ENCODE measurements at places on chromosomes 13 and 19. TPM values are rescaled to one million over a fixed set of nuclear protein-coding genes. Genes with fewer than 3 reads are reported as not detected.

Gene CRLF1
- 0.67 TPM for total RNA-seq

Gene ZNF552
- 7.9 TPM for total RNA-seq

Gene LRRC63
- total RNA-seq = not detected

Gene ACTL9
- not detected for total RNA-seq

Gene URAD
- not detected for total RNA-seq

- DNase-seq = no peak
- H3K4me1 ChIP-seq = no peaks in the 10 kb centered on the region
- H3K4me3 ChIP-seq = no peak overlapping the region
- H3K27me3 ChIP-seq = no peaks in the 10 kb centered on the region
- no peaks in the 10 kb centered on the region for H3K36me3 ChIP-seq
These were observed 562.1 kb upstream of the PCDH9 start for GRCh38 chr13:67792151-67792676.

- no peaks in the 10 kb centered on the region for H3K4me1 ChIP-seq
- H3K36me3 ChIP-seq = no peaks in the 10 kb centered on the region
- H3K27ac ChIP-seq = no peak overlapping the region
- H3K27me3 ChIP-seq = no peaks in the 10 kb centered on the region
- no peak for DNase-seq
These were observed 10.4 kb upstream of the GP6 start for GRCh38 chr19:55048446-55048845.

DNA sequence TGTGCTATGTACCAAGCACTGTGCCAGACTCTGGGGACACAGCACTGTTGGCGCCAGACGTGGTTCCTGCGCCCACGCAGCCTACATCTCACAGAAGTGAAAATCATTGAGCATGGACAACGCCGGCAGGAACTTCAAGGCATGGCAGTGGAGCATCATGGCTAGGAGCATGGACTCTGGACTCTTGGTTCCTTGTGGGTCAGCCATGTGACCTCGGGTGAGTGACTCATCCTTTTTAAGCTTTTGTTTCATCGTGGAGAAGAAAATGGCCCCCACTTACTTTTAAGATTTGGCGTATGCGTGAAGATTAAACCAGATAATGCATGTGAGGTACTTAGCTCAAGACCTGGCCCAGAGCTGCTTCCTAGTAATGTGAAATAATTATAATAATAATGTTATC is 988.5 kb downstream of the UQCRFS1 start:
- H3K27ac ChIP-seq = no peak overlapping the region
- H3K4me1 ChIP-seq = no peaks in the 10 kb centered on the region
- H3K27me3 ChIP-seq = no peaks in the 10 kb centered on the region
- no peak for DNase-seq
- no peaks in the 10 kb centered on the region for H3K36me3 ChIP-seq

- H3K4me3 ChIP-seq = no peak overlapping the region
- no peaks in the 10 kb centered on the region for H3K4me1 ChIP-seq
- DNase-seq = no peak
- H3K27ac ChIP-seq = no peak overlapping the region
- H3K27me3 ChIP-seq = no peaks in the 10 kb centered on the region
These were observed 2.8 kb downstream of the PCDH9 start for GRCh38 chr13:67227131-67227983.

GRCh38 chr13:25652764-25653163 is 281.0 kb downstream of the ATP8A2 start:
- H3K36me3 ChIP-seq = no peaks in the 10 kb centered on the region
- H3K4me3 ChIP-seq = no peak overlapping the region
- H3K4me1 ChIP-seq = no peaks in the 10 kb centered on the region
- DNase-seq = no peak

- DNase-seq = no peak
- H3K27me3 ChIP-seq = no peaks in the 10 kb centered on the region
- no peaks in the 10 kb centered on the region for H3K36me3 ChIP-seq
- H3K4me1 ChIP-seq = no peaks in the 10 kb centered on the region
- H3K4me3 ChIP-seq = no peak overlapping the region
These were observed 277.8 kb downstream of the ABCC4 start for GRCh38 chr13:95023405-95023804.

- H3K4me1 ChIP-seq = no peaks in the 10 kb centered on the region
- H3K4me3 ChIP-seq = no peak overlapping the region
- DNase-seq = no peak
- no peak overlapping the region for H3K27ac ChIP-seq
These were observed 24.1 kb upstream of the WDFY2 start for GRCh38 chr13:51559946-51560735.

GRCh38 chr13:27929868-27930267 is 10.1 kb downstream of the PDX1 start:
- DNase-seq = no peak
- H3K27ac ChIP-seq = no peak overlapping the region
- H3K4me3 ChIP-seq = no peak overlapping the region
- H3K27me3 ChIP-seq = peaks cover under 1% of the 10 kb centered on the region
- no peaks in the 10 kb centered on the region for H3K4me1 ChIP-seq

- no peak for DNase-seq
- H3K4me3 ChIP-seq = no peak overlapping the region
- H3K36me3 ChIP-seq = no peaks in the 10 kb centered on the region
- no peaks in the 10 kb centered on the region for H3K27me3 ChIP-seq
These were observed 29.1 kb downstream of the CERS4 start for GRCh38 chr19:8238251-8238650.

- H3K4me3 ChIP-seq = no peak overlapping the region
- no peaks in the 10 kb centered on the region for H3K36me3 ChIP-seq
- H3K4me1 ChIP-seq = no peaks in the 10 kb centered on the region
- H3K27me3 ChIP-seq = no peaks in the 10 kb centered on the region
- no peak overlapping the region for H3K27ac ChIP-seq
These were observed 30.2 kb downstream of the RXFP2 start for GRCh38 chr13:31769575-31769974.

GRCh38 chr13:20924758-20925394 is 22.3 kb upstream of the XPO4 start:
- no peaks in the 10 kb centered on the region for H3K36me3 ChIP-seq
- no peak overlapping the region for H3K27ac ChIP-seq
- H3K4me3 ChIP-seq = no peak overlapping the region

DNA sequence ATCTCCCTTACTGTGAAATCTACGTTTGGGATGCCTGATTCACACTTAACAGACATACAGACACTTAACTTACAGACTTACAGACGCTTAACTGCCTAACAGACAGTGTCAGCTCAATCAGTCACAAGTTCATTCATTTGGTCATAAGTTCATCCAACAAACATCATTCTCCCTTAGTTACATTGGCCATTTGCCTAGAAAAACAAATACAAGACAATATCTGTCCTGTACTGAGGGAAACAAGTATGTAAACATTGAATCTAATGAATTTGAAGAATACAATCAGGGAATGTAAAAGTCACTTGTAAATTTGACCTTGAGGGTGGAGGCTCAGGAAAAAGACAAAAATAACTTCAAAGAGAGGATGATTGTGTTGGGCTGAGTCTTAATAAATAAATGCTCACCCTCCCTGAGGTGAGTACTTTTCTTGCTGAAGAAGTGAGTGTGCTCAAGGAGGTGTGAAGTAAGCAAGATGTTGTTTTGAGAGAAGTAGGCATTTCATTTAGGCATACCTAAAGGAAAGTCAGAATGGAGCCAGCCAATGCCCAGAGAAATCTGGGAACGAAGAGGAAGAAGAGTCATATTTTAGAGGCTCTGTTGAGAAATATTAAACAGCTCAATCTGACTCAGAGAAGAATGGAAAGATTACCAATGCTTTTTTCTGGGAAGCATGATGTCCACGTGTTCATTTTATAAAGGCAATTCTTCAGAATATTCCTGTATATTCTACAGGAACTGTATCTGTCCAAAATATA is 958.4 kb upstream of the SLC10A2 start:
- no peak for DNase-seq
- no peak overlapping the region for H3K4me3 ChIP-seq
- no peak overlapping the region for H3K27ac ChIP-seq
- H3K4me1 ChIP-seq = no peaks in the 10 kb centered on the region

Gene RFPL4AL1
- not detected for total RNA-seq

GRCh38 chr19:6041991-6042481 is 64.1 kb upstream of the RANBP3 start:
- no peaks in the 10 kb centered on the region for H3K27me3 ChIP-seq
- H3K36me3 ChIP-seq = no peaks in the 10 kb centered on the region
- DNase-seq = peak; percentile 12
- H3K27ac ChIP-seq = no peak overlapping the region

Gene NOTCH3
- total RNA-seq = 41.2 TPM

Gene PEAK3
- total RNA-seq = 0.26 TPM

Gene SLC6A16
- total RNA-seq = 0.88 TPM

DNA sequence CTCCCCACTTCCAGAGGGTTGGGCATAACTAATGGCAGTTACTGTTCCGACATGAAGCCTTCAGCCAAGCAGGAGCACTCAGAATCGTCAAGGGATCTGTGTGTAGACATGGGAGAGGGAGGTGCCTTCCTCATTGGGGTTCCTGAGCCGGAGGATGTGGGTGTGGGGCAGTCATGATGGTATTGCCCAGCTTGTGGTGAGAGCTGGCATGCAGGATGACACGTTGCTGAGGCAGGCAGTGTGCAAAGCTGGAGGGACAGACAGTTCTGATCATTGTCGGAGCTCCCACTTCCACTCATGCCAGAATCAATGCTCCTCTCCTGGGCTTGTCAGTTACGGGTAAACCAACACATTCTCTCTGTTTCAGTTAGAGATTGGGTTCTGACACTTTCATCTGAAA is 83.9 kb upstream of the TSC22D1 start:
- no peak for DNase-seq
- no peaks in the 10 kb centered on the region for H3K36me3 ChIP-seq
- no peak overlapping the region for H3K27ac ChIP-seq
- H3K4me3 ChIP-seq = no peak overlapping the region
- no peaks in the 10 kb centered on the region for H3K27me3 ChIP-seq

Gene ACP7
- not detected for total RNA-seq

DNA sequence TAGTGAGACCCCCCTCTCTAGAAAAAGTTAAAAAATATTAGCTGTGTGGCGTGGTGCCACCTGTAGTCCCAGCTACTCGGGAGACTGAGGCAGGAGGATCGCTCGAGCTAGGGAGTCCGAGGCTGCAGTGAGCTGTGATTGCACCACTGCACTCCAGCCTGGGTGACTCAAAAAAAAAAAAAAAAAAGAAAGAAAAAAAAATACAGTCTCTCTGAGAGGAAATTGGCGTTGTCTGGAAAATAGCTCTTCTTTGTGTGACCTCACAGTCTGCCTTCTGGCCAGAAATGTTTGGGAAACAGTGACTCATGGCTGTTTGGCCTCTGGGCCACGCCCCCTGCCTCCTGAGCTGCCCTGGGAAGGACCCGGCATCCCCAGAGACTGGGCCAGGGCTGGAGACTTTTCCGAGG is 10.7 kb downstream of the MARCHF2 start:
- no peak overlapping the region for H3K4me3 ChIP-seq
- peak overlapping the region; percentile 91 for H3K27ac ChIP-seq
- peak; percentile 95 for DNase-seq

All from uterus (tissue), 4 donors.